D721Med (cell line): ENCODE measurements at places on chromosomes 11 and 22.

DNA sequence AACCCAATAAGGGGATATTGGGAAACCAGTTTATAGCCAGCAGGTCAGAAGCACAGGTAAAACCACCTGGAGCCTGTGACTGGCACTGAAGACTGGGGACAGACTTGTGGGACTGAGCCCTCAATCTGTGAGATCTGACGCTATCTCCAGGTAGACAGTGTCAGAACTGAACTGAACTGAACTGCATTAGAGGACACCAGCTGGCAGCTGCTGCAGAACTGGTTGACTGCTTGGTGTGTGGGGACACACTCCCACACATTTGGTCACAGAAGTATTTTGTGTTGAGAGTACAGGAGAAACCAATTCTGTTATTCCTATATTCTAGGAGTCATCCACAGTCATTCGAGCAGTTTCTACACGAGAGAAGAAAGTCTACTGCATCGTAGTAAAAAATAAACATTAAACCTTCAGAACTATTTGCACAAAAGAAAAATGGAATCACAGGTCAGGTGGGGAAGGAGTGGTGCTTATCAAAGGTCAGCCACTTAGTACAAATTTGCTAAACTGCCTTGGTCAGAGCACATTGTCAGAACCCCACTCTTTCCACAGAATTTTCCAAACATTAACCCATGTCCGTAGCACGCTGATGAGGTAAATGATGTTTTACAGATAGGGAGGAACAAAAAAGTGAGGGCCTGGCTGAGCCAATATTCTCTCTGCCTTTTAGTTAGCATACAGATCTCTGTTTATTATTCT lies 77.2 kb downstream of the SIK3 start:
- DNase-seq, result no peak

DNA sequence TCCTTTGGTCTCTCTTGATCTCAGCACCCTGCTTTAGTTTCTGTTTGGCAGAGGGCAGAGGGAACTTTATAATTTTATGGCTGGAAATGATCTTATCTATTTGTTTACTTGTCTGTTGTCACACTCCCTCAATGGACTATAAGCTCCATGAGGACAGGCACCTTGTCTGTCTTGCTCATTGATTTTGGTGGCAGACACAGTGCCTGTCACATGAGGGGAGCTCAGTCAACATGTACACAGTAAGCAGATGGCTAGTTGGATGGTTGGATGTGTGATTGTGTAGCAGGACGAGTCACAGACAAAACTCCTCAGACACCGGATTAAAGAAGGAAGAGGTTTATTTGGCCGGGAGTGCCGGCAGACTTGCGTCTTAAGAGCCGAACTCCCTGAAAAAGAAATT lies 80.4 kb downstream of the MYO18B start:
- DNase-seq, result no peak

GRCh38 chr11:117143390-117143789 lies 697 bp upstream of the PAFAH1B2 start:
- DNase-seq, result no peak

DNA sequence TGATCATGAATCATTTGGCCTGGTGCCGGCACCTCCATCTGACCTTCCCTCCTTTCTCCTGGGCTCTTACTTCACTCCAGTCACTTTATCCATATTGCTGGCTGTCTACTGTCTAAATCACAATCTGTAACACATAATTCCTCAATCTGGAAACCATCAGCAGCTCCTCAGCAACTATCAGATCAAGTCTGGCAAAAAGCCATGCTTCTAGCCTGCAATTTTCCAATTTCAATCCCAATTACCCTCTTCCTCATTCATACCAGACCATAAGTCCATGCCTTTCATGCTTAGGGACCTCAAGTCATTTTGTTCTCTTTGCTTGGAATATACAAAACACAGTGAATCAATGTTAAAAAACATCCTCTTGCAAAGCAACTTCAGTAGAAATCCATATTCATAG lies 882.8 kb upstream of the ANO3 start:
- DNase-seq, result no peak

DNA sequence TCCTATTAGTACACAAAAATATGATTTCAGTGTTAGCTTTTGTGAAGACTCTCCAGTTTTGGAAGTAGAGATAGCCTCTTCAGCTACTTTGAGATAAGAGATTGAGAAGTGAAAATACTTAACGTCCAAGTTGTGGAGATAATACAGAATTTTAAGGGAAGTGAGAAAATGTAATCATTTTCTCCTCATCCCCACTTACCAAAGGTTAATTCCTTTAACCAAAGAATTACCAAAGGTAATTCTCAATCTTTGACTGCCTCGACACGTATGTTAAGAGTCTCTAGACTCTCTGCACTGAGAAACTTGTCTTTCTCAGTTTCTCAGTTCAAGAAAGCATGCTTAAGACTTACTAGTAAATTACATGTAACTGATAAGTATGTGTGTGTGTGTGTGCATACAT lies 15.3 kb downstream of the C11orf54 start:
- DNase-seq, result no peak

DNA sequence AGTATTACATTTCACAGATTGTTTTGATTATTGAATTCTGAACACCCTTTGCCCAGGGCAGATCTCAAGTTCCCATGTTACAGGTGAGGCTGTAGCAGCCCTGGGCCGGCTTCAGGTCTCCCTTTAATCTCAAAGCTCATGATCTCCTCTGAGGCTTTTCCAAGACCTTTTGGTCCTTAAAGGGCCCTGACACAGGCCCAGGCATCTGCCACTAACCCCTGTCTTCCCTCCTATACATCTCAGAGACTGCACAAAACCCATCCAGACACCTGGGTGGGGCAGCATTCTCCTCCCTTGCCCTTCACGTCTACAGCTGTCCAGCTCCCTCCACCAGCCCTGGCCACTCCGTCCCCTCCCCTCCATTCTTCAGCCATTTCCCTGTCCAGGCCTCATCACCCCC lies 37.8 kb downstream of the PDE2A start:
- DNase-seq, result no peak

GRCh38 chr22:17120711-17121232 lies 388 bp downstream of the TMEM121B start:
- no peak for DNase-seq

- no peak for DNase-seq
Measured at GRCh38 chr11:940496-941135, 14.9 kb downstream of the AP2A2 start.

DNA sequence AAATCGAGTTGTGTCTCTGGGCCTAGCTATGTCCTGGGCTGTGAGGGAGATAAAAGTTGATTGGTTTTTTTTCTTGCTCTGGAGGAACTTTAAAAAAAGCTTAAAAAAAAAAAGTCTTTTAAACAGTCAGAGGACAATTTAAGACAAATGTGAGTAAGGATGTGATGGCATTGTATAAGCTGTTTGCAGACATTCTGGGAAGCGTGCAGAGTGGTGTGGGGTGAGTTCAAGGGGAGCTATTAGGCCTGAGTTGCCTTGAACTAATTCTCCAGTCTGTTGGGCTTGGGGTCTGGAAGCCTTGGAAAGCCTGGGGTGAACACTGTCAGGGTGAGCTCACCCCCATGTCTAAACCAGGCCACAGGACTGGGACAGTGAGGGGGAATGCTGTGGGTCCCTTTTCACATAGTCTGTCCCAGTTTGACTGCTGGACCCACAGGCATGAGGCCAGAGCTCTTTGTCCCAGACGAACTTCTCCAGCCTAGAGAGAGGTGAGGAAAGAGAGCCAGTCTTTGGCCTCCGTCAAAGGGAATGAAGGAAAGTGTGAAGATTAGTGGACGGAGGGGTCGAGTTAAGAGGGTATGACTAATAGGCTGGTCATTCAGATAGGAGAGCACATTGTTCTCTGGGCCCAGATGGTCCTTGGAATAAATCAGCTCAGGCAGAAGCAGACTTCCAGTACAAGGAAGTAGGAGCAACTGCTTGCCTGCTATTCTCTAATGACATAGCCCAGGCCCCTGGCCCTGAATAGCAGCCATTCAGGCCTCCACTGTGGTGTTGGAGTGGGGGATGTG lies 76.4 kb upstream of the NNMT start:
- no peak for DNase-seq

GRCh38 chr11:63554877-63555223 lies 8.3 kb downstream of the PLAAT2 start:
- no peak for DNase-seq

- DNase-seq, result no peak
Measured at GRCh38 chr11:108319541-108320145, 96.8 kb downstream of the ATM start.

DNA sequence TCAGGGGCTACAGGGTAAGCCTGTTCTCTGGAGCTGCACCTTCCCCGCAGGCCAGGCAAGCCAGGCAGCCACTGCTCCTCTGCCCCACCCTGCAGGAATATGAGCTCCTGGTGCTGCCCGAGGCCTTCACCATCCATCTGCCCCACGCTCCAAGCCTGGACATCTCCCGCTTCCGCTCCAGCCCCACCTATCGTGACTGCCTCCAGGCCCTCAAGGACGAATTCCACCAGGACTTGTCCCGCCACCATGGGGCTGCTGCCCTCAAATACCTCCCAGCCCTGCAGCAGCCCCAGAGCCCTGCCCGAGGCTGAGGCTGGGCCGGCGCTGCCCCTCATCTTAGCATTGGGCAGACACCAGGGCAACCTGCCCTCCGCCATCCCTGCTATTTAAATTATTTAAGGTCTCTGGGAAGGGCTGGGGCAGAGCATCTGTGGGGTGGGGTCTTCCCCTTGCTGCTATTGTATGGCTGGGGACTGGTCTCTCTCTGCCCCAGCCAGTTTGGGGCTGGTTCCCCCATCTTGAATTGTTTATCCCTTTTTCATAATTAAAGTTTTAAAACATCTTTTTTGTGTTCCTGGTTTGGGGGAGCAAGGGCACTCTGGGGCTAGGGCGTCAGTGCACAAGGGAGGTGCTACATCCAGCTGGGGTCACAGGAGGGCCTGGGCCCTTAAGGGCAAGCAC lies 6.2 kb downstream of the LARGE2 start:
- DNase-seq, result peak; percentile 19

DNA sequence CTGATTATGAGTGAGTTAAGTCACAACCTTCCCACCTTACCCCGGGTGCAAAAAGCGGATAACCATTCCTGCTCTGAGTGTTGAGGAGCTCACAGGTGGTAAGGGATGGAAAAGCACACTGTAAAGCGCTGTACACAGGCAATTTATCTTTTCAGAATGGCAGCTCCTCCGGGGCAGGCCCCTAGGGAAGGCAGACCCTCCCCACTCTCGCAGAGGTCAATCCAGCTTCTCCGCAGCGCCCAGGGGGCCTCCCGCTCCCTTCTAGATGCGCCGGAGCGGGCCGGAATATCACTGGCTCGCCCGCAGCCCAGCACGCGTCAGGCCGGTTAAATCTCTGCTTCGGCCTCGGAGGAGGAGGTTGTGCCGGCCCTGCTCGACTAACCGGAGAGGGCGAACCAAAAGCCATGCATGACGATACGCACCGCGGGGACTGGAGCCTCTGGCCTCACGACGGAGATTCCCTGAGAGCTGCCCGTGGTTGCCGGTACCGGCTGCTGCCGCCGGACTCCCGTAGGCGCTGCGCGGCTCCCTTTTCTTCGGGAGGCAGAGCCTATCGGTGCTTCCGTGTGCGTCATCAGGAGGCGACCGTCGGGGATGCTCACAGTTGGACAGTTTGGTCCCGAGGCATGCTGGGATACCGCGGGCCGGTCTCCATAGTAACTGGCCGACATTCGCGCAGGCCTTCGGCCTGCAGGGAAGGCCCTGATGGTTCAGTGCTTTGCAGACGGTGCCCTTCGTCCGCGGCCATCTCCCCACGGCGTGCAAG lies at the start of gene BRMS1:
BRMS1 (minus strand) TSS at position 555 of the 766 bp plus-strand sequence. CDS start 2,870 bp downstream, outside the sequence.
- DNase-seq, result peak; percentile 97

GRCh38 chr11:119741369-119742262 lies 12.6 kb upstream of the NECTIN1 start:
- DNase-seq, result no peak

- no peak for DNase-seq
Measured at GRCh38 chr11:88861618-88862017, 204.2 kb downstream of the GRM5 start.

DNA sequence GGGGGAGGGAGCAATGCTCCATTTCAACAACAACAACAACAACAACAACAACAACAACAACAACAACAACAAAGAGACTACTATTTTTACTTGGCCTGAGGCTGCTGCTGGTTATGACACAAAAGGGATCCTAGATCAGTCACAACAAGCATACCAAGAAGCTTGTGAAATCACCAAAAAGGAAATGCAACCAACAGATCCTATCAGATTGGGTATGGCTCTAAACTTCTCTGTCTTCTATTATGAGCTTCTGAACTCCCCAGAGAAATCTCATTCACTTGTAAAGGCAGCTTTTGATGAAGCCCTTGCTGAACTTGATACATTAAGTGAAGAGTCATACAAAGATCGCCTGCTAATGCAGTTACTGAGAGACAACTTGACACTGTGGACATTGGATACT lies 10.5 kb upstream of the MS4A2 start:
- DNase-seq, result no peak

DNA sequence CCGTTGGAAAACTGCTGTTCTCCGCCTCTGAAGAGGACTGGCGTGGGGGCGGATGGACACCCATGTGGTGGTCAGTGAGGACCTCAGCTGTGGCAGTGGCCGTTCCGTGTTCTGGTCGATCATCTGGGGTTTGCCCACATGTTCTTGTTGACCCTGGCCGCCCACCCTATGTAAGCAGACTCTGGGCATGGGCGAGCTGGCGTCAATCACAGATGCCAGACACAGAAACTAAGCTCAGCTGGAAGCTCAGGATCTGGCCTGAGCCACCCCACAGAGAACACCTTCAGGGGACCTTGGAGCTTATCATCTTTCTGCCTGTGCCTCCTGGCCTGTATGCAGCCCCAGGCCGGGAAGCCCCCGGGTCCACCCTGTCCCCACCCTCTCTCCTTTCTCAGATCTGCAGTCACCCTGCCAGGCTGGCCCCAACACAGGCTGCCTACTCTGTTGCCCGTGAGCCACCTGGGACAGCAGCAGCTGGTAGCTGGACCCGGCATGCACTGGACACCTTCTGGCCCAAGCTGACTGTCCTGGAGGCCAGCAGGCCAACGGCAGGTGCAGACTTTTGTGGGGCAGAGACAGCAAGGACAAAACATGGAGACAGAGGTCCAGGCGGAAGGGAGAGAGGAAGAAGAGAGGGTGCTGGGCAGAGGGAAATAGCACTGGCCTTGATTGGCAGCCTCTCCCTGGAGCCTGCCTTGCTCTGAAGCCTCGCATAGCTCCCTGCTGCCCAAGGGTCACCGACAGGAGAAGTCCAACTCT lies 91.5 kb downstream of the PHF21B start:
- DNase-seq, result no peak

- DNase-seq, result no peak
Measured at GRCh38 chr11:30508594-30508993, 77.6 kb downstream of the MPPED2 start.

GRCh38 chr11:8080674-8081590 lies at the start of gene TUB:
TUB (plus strand) TSS chr11:8081211; CDS start chr11:8081511, 300 bp downstream.
- peak; percentile 73 for DNase-seq

GRCh38 chr22:24148266-24149197 lies 32.8 kb upstream of the SUSD2 start:
- no peak for DNase-seq

DNA sequence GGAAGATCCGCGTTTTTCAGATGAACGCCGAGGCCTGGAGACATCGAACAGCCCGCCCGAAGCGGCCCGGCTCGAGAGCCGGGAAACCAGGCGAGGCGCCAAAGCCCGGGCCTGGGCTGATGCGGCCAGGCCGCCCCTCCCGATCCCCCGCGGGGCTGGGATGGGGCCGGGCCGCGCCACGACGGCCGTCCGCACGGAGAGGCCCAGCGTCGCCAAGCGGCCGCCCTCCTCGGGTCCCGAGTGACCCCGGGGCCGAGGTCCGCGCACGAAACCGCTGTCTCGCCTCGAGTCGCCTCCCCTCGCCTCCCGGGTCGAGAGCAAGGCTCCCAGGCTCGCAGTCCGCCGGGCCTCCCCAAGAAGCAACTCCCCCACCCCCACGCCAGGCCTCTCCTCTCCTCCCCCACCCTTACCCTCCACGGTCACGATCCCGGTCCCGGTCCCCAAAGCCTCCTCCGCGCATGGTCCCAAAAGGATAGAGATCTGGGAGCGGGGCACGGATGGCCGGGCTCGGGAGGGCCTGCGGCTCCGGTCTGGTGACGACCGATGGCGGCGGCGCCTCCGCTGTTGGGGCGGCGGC lies 482 bp downstream of the DDX17 start:
- no peak for DNase-seq
